ENCODE measurements at places on chromosomes 1 and 21. TPM values are rescaled to one million over a fixed set of nuclear protein-coding genes. Genes with fewer than 3 reads are reported as not detected.

- no peaks in the 10 kb centered on the region for H3K27me3 ChIP-seq
- no peak overlapping the region for H3K4me3 ChIP-seq
- H3K27ac ChIP-seq = no peak overlapping the region
- no peak for DNase-seq
These were observed 9.0 kb upstream of the SH3GLB1 start for GRCh38 chr1:86695400-86695799.

- H3K4me3 ChIP-seq = no peak overlapping the region
- H3K27ac ChIP-seq = no peak overlapping the region
- no peaks in the 10 kb centered on the region for H3K36me3 ChIP-seq
These were observed 18.7 kb downstream of the BECN2 start for GRCh38 chr1:241976229-241976628.

- peaks cover 54% of the 10 kb centered on the region for H3K4me1 ChIP-seq
- H3K27ac ChIP-seq = no peak overlapping the region
These were observed 1.8 kb upstream of the CRTC2 start for GRCh38 chr1:153960206-153960605.

DNA sequence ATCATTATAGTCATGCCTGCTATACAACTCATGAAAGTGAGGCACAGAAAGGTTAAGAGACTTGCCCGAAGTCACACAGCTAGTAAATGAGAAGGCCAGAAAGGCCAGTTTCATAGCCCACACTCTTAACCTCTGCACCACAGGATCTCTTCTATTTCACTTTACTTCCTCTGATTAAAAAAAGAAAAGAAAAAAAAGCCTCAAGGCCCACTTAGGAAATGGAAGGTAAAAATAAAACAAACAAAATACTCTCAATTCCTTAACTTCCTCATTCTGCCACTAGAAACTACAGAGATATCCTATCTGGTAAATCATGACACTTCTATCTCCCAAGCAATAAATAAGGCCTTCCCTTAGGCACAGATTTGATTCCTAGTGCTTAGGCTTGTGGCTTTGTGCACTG lies 7.6 kb upstream of the ENAH start:
- no peaks in the 10 kb centered on the region for H3K36me3 ChIP-seq
- no peaks in the 10 kb centered on the region for H3K27me3 ChIP-seq
- no peak overlapping the region for H3K27ac ChIP-seq
- no peaks in the 10 kb centered on the region for H3K4me1 ChIP-seq
- DNase-seq = no peak

- no peaks in the 10 kb centered on the region for H3K27me3 ChIP-seq
- no peak for DNase-seq
- peaks cover 26% of the 10 kb centered on the region for H3K36me3 ChIP-seq
- no peak overlapping the region for H3K27ac ChIP-seq
- H3K4me3 ChIP-seq = no peak overlapping the region
These were observed 31.1 kb downstream of the RUNX3 start for GRCh38 chr1:24898909-24899439.

SPATA17 gene
- total RNA-seq = not detected

All from CD4-positive, alpha-beta memory T cell (primary cell).